ENCODE measurements at places on chromosomes 5 and 9.

- no peak for DNase-seq
Measured at GRCh38 chr5:68225911-68226545, 10.5 kb downstream of the PIK3R1 start.

GRCh38 chr5:96638561-96638960 is 23.6 kb upstream of the CAST start:
- no peak for DNase-seq

GRCh38 chr5:138606378-138607064 is 31.3 kb upstream of the HSPA9 start:
- DNase-seq, result no peak

DNA sequence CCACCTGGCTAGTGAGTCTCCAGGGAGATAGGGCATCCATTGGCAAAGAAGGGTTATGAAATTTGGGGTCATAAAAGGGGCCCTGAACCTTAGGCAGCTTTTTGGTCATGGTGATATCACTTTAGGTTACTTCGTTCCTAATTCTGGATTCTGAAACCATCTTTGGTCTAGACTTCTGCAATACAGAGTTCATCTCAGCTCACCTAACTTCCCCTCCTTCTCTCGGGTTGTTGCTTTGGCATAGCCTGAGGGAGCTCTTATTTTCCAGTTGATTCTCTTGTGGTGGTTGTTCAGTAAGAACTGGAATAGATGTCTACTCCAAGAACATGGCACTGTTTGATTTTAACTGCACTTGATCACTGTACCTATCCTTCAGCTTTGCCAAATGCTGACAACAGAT is 148.9 kb upstream of the RUSC2 start:
- DNase-seq, result no peak

- no peak for DNase-seq
Measured at GRCh38 chr5:87002485-87002884, 265.2 kb upstream of the RASA1 start.

- peak; percentile 17 for DNase-seq
Measured at GRCh38 chr9:84325347-84325973, 15.1 kb downstream of the SLC28A3 start.

Measured in endothelial cell of umbilical vein (primary cell).